NCI-H510A treated with DMSO at 0.1 percent for 48 hours (cell line): ENCODE measurements at places on chromosomes 2 and 18.
A peak's percentile ranks its signal among the peaks of the same experiment; 100 is the strongest.

DNA sequence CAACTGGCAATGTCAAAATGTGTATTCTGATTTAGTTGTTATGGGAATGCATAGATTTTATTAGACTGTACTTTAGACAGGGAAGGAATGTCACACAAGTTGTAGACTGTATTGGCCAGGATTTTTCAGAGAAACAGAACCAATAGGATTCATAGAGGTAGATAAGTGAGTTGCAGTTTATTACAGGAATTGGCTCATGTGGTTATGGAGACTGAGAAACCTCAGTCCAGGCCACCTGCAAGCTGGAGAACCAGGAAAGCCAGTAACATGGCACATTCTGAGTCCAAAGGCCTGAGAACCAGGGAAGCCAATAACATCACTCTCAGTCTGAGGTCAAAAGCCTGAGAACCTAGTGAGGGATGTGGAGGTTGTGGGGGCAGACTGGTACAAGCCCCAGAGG is 1.8 kb upstream of the GALNT5 start:
- no peak for DNase-seq

DNA sequence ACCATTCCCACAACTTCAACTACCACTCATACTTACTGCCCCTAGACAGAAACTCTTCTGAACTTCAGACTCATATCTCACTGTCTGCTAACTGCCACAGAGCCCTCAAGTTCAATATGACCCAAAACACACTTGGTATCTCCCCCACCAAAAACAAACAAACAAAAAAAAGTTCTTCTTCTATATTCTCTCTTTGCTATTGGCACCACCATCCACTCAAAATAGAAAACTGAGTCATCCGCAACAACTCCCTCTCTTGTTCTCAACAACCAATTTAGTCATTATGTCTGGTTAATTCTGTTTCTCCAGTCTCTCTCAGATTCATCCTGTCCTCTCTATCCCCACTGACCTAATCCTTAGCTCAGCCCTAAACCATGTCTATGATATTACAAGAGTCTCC is 7.2 kb upstream of the DCTN1 start:
- DNase-seq: no peak

DNA sequence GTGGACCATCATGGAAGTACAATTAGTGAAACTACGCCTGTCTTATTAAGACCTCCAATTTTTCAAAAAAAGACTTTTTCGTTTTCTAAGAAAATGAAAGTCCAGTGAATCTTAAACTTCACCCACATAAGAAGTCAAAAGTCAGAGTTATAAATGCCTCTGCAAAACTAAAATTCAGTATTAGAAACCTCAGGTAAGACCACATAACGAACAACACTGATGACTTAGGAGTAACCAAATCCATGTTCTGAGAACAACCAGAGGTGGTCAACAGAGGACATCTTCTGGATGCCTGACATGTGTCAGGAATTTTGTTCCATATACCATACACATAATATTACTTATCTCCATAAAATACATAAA is 62.4 kb downstream of the RPL31 start:
- DNase-seq: no peak

DNA sequence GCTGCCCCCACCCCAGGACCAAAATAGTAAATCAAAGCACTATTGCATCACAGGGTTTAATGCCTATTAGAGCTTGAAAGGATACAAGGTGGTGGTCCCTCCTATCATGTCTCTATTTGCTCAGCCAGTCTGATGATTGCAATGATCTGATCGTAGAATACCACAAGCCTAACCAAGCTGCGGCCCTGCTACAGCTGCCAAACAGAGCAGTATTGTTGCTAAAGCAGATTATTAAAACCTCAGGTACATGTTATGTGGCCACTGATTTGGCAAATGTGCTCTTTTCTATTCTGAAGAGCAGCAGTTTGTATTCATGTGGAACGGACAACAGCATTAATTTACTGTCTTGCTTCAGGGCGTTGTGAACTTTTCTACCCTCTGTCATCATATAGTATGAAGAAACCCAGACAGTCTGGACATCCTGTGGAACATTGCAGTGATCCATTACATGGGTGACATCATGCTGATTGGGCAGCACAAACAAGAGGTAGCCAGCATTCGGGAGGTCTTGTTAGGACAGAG is 8.4 kb upstream of the VAPA start:
- no peak for DNase-seq

GRCh38 chr18:26442126-26442525 is 106.2 kb downstream of the KCTD1 start:
- no peak for DNase-seq

DNA sequence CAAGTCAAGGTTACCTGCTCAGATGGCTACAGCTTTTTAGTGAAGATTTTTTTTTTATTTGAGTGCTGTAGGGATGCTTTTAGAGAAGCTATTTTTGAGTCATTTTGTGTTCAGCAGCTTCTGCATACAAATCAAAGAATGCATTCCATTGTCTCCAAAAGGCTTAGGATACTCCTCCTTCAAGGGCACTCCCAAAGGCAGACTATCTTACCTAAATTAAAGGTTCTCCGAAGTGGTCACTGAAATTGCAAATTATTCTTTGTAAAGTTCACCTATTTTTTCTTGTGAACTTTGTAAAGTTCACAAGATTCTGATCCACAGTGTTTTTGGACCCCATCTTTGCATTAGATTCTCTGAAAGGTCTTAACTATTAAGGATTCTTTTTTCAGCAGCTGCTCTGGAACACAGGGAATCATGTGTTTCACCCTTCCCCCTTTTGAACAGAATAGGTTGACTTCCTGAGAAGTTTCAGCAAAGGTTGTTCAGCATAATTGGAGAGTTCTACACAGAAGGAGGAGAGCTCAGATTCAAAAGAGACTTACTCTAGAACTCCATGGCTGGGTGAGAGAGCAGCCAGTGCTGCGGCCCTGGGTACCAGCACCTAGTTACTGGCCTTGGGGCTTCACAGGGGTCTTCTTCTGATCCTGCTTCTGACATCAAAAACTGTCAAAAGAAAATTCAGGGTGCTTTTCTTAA is 14.5 kb downstream of the CLIP4 start:
- DNase-seq: no peak

DNA sequence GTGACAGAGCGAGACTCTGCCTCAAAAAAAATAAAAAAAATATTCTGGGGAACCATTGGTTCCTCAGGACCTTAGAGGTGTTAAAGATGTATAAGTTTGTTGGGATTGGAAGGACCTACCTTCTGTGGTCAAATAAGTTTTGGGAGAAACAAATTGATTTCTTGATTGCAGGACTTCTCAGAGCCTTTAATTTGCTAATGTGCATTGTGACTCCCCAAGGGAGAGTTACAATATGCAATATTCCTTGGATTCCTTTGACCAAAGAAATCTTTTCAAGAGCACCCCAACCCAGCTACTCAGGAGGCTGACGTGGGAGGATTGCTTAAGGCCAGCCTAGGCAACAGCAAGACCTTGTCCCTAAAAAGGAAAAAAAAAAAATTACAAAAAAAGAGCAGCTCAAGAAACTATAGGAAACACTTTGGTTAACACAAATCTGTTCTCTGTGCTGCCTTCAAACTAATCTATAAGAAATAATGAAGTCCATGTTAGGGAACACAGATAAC is 6.5 kb downstream of the NAGK start:
- DNase-seq: no peak

DNA sequence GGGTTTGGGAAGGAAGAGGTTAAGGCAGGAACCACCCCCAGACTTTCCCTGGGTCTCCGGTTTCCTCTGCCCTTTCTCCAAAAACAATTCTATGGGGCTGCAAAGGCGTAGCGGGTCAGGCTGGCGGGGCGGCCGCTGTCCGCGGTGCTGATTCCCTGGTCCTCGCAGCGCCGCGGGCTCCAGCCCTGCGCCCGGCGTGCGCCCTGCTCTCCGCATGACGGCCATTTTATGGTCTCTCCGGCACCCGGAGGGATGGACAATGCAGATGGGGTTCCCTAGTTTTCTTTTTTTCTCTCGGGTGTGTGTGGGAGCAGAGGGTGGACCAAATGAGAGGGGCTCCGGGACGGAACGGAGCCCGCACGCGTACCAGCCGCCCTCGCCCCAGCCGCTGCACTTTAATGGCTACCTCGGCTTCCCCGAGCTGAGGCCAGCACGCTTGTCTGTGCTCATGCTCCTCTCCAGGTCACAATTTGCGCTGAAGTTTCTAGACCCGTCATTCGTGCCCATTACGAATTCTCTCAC is 1.6 kb downstream of the ST8SIA3 start:
- DNase-seq: peak; percentile 74

GRCh38 chr2:209236377-209236776 is 187.5 kb upstream of the MAP2 start:
- DNase-seq: no peak

DNA sequence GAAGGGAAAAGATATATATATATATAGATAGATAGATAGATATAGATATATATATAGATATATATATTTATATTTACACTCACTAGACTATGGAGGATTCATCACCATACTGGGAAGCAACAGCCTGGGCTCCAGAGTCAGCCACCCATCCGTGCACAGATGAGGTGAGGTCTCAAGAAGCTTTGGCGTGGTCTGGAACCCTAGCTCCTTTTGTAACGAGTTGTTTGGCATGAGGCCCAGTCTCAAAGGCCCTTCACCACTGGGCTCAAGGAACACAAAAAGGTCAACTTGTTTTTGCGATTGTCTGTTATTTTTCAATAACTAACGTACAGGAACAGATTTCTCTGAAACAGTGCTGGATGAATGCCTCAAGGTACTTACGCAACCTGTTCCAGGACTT is 448.7 kb downstream of the CMPK2 start:
- DNase-seq: no peak

- DNase-seq: no peak
Observed at GRCh38 chr2:116732322-116732721, 1082.2 kb upstream of the DDX18 start.

- peak; percentile 72 for DNase-seq
Observed at GRCh38 chr2:227817850-227818674, 4.4 kb downstream of the CCL20 start.

GRCh38 chr2:207046724-207047123 is 107.4 kb downstream of the CPO start:
- peak; percentile 84 for DNase-seq
